ENCODE measurements at places on chromosomes 4 and X.

GRCh38 chrX:17860811-17861488 lies at the start of gene RAI2:
Gene RAI2 (minus strand): TSS chrX:17861298. CDS start chrX:17802010, 59,288 bp downstream.
- no peak for DNase-seq

- DNase-seq, result no peak
These were observed 13.2 kb downstream of the ELF2 start for GRCh38 chr4:139163806-139164206.

DNA sequence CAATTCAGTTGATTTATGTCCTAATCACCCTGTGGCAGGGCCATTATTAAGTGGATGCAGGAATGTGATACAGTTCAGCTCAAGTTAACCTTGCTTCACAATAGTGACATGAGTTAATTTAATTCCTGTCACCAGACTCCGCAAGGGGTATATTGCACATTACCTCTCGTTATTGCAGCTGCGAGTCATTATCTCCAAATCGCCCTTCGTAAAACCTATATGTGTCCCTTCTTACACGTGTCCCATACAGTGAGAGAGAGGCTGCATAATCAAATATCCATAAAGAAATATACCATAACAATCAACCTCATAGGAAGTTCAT lies 369.9 kb upstream of the ANXA10 start:
- DNase-seq, result no peak

DNA sequence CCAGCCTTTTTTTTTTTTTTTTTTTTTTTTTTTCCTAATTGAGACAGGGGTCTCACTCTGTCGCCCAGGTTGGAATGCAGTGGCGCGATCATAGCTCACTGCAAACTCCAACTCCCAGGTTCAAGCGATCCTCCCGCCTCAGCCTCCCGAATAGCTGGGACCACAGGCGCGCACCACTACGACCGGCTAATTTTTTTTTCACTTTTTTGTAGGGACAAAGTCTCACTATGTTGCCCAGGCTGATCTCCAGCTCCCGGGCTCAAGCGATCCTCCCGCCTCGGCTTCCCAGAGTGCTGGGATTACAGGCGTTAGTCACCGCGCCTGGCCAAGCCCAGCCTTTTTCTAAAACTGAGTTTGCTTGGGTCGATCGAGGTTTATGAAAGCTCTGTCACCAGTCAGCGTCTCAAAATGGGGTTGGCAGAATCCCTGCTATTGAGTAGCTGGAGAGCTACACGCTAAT lies 1.3 kb upstream of the OTUD5 start:
- no peak for DNase-seq

DNA sequence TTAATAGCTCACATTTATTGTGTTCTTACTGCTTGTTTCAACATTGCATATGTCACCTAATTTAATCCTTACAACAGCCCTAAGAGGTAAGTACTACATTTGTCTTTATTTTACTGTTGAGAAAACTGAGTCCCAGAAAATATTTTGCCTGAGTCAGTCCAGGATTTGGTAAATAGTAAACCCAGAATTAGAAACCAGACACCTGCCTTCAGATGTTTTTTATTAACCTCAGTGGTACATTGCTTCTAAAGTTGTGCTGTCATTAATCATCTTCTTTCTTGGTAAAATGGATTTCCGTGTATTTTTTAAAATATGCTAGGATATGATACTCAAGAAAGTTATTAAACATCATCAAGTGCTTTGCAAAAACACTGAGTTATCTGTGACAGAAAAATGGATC lies 31.4 kb downstream of the USP53 start:
- DNase-seq, result no peak

DNA sequence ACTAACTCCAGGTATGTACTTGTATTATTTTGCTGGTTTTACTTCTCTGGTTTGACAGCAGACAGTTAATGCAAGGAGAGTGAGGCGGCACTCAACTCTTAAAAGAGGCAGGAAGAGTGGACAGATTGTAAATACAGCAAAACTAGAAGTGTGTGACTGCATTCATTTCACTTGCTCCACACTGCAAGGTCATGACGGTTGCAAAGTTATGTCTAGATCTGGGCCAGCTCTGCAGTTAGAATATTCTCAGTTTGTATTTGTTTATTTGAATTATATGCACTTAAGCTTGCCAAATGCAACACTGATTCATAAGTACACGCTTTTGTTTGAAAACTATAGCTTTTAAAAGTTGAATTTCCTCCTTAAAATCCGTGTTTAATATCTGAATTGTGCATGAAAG lies 148.9 kb downstream of the STIM2 start:
- DNase-seq, result no peak

GRCh38 chr4:88457307-88458103 lies 586 bp downstream of the HERC5 start:
- DNase-seq, result no peak

GRCh38 chr4:25487155-25487554 lies 110.1 kb downstream of the ANAPC4 start:
- DNase-seq, result no peak

DNA sequence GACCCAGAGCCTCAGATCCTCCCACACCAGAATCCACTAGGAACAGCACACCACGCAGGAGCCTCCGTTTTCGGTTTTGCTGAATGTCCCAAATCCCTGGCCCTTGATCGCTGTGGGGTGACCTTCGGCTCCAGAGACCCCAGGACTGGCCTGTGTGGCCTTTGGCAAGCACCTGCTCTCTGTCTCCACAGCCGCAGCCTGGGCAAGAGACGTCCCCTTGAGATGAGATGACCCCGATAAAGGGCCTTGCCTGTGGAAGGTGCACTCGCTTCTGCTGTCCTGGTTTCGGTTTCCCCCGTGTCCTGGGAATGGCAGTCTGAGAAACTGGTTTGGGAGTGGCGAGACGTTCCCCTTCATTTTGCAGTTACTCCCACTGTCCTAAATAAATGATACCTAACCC lies 9.6 kb downstream of the PSAPL1 start:
- DNase-seq, result no peak

GRCh38 chr4:56613101-56613862 lies 67.8 kb downstream of the HOPX start:
- no peak for DNase-seq

DNA sequence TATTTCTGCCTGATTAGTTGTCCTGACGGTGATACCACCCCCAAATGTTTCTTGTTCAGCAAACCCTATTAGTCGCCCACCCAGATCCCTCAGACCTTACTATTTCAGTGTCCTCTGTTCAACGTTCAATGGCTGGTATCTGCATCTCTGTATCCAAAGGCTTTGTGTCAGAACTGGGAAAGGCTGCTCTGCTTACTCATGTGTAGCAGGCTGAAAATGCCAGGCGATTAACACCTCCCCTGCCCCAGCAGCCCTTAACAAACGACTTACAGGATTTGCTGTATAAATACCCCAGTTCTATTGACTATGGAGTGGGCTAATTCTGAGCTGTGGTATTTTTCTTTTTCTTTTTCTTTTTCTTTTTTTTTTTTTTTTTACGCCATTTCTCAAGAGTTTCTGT lies 415.0 kb downstream of the ZNF674 start:
- no peak for DNase-seq

GRCh38 chr4:39452153-39452859 lies 6.4 kb downstream of the RPL9 start:
- DNase-seq, result no peak

DNA sequence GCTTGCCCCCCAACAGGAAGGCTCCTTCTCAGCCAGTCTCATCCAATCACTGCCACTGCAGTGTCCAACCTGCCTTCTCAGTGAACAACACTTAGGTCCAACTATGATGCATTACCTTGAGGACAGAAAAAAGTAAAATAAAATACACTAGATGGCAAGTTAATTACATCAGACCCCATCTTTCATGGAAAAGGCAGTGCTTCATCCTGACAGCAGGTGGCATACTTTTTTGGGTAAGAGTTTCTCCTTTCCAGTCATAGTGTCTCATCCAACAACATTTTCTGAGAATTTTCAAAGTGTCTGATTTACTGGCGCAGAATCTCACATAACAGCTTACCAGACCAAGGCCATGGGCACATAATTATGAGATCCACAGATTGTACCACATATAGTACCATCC lies 1742.8 kb downstream of the PCDH7 start:
- no peak for DNase-seq

GRCh38 chr4:25844961-25845712 lies 17.7 kb downstream of the SEL1L3 start:
- no peak for DNase-seq

- DNase-seq, result no peak
These were observed 406.0 kb upstream of the EDA2R start for GRCh38 chrX:67044866-67045265.

DNA sequence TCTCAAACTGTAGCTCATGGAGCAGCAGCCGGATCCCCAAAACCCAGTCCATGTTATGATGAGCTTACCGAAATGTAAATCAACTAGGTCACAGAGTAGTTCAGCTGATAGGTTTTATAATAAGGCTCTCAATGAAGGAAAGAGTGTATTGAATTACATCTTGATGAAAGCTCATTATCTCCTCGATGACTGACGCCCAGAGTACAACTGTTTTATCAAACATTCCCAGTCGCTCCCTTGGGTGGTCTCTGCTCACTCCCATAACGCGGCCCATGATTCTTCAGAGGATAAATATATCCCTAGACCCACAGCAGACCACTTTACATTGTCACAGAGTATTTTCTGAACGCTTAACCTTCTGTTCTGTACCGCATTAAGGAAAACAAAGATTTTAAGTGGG lies 452.3 kb upstream of the GALNT7 start:
- no peak for DNase-seq

DNA sequence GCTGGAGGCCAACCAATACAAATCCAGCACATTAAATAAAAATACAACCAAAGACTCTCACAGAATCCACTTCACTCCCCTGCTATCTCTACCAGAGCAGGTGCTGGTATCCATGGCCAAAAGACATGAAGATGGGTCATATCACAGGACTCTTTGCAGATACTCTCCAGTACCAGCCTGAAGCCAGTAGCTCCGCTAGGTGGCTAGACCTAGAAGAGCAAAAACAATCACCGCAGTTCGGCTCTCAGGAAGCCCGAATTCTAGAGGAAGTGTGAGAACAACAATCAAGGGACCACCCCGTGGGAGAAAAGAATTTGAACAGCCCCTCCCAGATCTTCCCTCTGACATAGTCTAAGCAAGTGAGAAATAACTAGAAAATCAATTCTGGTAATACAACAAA lies 20.2 kb downstream of the CLIC2 start:
- DNase-seq, result no peak
